ENCODE measurements at places on chromosomes 3 and 15.

- no peak for DNase-seq
Measured at GRCh38 chr15:67138891-67139855, 73.8 kb downstream of the SMAD3 start.

DNA sequence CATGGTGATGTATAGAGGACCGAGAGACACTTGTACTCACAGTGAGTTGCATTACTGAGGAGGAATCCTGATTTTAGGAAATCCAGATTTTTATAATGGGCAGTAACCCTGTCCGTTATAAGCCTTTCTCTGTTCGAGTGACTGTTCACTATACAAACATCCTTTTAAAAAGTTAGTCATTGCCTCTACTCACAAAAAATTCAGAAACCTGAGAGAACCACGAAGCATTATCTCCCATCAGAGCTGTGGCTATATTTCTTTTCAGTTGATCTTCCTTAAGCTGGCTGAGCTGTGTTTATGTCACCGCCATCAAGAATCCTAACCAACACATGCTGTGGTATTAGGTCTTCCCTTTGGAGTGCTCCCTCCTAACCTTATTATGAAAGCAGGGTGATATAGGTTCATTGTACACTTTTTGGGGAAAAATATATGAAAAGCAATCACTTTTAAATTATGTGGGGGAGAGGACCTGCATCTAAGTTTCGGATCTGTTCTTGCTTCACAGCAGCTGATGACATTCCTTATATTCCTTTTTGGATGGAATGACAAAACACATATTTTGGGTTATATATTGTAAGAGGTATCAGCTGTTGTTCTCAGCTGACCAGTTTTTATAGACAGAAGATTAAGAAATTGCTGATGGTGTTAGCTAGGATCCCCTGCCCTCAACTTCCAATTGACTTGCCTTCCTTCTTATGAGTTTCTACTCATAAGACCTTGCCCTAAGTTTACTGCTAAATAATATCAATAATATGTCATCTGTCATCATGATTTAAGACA lies 465.9 kb upstream of the RASGRP1 start:
- DNase-seq = no peak

DNA sequence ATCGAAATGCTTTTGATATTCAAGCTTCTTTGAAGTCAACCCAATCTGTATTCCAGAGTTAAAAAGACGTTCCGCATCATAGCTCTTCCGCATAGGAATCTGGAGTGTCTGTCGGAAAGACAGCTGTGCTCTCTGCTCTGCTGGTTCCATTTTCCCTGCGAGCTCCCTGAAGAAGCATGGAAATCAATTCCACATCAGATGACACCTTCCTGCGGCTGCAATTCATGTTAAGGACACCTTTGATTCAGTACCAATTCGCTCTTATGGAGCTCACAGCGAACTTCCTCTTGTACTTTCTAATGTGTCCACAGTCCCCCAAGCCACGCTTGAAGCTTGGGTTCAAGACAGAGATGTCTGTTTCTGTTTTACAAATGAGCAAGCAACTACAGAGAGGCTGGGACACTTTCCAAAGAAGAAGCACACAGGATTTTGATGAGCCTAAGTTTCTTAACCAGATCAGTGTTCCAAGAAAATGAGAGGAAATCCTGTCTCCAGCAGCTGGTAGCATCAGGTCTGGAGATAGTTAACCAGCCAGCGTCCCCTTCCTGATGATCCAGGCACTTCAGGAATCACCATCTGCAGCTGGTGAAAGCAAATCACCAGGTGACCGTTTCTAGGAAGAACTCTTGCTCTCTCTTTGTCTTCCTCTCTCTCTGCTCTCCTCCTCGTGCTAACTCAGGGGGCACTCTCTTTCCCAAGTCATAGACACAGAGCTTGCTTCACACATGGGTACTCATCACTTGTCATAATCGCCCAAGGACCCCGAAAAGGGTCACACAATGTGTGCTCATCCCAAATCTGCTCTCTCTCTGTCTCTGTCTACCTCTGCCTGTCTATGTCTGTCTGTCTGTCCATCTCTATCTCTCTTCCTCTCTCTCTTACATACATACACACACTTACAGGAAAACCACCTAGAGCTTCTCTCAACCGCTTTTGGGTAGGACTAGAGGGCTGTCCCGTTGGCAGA lies 281.8 kb downstream of the FAM43A start:
- DNase-seq = no peak

DNA sequence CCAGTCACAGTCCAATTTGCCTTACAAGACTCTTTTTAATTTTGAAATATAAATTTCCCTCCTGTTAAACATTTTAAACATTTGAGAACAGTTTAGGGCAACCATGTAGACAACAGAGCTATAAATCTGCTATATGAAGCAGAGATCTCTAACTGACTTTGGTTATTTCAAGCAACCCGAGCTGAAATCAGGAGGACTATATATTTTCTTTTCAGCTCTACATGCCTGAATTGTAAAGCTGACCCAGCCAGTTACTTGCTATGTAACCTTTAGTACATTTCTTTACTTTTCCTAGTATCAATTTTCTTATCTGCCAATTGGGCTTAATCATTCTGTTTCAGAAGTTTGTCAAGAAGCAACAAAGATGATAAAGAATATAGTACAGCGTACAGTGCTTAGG lies 457.4 kb upstream of the NECTIN3 start:
- DNase-seq = no peak

- no peak for DNase-seq
Measured at GRCh38 chr3:166818464-166818863, 561.6 kb downstream of the ZBBX start.

DNA sequence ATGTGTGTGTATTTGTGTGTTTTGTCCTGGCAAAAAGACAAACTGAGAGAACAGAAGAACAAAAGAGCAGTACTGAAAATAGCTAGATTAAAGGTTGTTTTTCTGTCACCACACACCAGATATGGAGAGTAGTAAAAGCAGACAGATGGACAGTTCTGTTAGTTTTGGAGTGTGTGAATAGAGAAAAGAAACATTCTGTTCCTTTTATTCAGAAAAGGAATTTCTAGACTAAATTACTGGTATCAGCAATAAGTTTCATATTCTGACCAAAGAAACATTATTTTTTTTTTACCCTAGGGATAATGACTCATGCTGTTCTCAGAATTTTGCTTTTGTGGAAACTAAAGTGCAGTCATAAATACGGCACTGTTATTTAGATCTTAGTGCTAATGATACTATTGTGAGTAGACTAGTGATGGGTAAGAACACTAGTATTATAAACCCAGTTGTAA lies 32.9 kb downstream of the PIK3CA start:
- DNase-seq = peak; percentile 22

- DNase-seq = no peak
Measured at GRCh38 chr15:40799523-40799922, 7.4 kb upstream of the ZFYVE19 start.

GRCh38 chr3:52893723-52894122 lies 3.6 kb downstream of the STIMATE start:
- no peak for DNase-seq

DNA sequence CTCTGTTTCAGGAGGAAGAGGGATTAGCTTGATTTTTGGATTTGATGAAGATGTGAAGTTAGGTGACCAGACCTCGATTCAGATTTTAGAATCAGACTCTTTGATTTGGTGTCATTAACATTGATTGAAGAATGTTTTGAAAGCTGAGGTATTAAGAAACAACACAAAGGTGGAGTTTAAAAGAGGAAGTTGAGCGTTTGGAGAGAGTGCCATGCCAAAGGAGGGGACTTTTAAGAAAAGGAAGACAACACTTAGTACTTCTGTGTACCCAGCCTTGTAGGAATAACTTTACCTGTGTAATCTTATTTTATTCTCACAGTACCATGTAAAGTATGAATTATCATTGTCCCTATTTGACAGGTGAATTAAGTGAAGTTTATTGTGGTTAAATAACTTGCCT lies 34.4 kb downstream of the PPARG start:
- DNase-seq = no peak

DNA sequence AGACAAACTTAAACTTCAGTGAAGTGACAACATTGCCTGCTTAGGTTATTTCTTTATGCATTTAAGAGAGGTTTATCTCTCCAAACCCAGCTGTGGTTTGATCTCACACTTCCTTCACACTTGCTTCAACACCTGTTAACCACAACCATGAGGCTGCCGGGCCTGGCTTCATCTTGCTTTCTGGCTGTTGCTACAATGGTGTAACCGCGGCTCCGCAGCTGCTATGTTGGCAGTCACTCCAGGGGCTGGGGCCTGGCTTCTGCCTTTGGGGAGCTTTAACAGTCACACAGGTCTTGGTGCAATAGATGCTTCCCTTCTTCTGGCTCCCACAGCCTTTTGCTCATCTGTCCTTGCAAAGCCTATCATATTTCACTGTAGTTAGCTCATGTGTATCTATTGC lies 72.9 kb upstream of the MNS1 start:
- DNase-seq = no peak

GRCh38 chr3:101414121-101414520 lies 93.7 kb upstream of the IMPG2 start:
- no peak for DNase-seq

DNA sequence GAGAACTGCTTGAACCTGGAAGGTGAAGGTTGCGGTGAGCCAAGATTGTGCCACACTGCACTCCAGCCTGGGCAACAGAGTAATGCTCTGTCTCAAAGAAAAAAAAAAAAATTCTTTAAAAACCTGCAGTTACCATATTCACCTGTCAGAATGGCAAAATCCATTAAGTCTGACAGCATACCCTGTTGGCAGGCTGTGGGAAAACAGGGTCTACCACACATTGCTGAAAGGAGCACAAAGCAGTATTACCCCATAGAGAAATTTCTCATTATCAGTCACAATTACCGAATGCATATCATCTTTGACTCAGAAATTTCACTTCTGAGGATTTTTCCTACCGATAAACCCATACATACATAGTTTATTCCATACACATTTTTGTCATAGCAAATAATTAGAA lies 264.1 kb upstream of the SLCO3A1 start:
- DNase-seq = no peak

DNA sequence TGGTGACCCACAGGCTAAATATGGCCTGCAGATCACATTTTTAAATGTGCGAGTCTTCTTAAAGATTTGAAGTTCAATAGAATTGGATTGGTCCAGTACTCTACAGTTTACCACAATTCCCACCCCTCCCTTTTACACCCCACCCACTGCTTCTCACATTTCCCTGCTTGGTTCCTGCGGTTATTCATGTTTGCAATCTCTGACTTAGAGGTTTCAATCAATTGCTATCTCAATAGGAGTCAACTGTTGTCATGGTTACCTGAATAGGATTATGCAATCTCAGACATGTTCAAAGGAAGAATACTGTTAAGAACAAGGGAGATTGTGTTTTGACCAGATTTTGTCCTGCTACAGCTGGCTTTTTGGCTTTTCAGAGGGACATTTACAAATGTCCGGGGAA lies 4.9 kb upstream of the C3orf49 start:
- DNase-seq = no peak

DNA sequence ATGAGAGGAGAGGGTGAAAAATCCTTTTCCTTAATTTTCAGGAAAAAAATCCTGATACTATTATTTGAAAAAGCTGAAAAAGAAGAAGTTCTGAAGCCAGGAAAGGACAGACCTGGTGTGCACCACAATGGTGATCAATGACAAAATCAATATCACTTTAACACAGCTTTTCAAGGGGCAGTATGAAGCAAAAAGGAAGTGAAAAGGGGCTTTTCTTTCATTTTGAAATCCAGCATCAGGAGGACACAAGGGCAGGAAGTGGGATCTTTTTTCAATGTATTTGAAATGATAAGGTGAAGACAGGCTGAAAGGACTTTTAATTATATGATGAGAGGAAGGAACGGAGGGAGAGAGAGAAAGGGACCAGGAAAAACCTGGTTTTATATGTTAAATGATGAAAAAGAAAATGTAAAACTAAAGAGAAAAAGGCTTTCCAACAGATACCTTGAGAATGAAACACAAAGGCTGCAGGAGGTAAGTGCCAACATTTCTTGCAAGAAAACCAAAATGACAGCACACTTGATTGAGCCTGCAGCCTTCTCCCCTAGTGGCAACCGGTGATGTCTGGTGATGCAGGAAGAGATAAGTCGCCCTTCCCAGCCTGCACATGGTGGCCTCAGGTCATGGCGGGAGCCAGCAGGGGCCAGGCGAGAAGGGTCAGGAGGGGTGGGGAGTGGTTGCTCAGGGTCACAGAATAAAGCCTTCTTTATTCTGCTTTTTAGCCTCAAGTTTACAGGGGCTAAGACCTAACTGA lies 236.7 kb upstream of the WNT5A start:
- no peak for DNase-seq

DNA sequence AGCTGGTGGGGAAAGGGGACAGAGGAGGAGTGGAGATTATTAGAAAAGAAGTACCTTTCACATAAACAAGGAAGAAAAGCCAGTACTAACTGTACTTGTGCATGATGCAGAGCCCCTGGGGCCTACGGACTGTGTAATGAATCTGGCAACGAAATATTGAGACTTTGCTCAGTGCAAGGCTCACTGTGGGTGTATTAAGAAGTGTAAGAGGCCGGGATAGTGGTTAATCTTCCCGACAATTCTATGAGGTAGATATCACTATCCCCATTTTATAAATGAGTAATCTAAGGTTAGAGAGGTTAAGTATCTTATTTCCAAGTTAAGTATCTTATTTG lies 89.5 kb downstream of the WDR76 start:
- DNase-seq = no peak

DNA sequence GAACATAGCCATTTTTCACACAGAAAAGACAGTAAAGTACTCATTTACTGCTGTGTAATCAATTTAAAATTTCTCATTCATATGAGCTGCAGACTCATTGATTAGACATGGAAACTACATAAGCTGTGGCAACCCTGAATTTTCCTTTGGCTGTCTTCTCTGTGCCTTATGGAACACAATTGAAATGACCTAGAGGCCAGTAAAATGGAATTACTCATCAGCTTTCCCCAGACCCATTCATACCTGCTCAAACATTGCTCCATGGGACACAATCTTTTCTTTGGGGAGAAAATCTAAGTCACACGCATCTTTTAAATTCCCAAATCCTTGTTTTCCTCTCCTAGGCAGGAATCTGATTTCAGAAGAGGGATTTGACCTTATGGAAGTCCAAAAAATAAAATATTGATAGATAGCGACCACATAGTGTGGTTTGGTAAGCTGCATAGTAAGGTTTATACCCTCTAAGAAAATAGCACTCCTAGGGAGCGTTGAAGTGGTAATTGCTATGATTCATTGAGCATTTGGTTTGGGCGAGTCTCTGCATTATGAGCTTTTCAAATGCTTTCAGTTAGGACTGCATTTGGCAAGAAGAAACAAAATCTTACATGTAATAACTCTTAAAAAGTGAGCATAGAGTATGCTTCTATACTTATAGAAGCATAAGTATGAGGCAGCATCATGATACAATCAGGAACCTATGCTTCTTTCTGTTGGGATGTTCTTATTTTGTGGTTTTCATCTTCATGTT lies 243.4 kb upstream of the GADL1 start:
- no peak for DNase-seq

- no peak for DNase-seq
Measured at GRCh38 chr3:52655895-52656294, 29.8 kb downstream of the PBRM1 start.

GRCh38 chr15:80026310-80026709 lies 33.2 kb upstream of the ZFAND6 start:
- DNase-seq = no peak

DNA sequence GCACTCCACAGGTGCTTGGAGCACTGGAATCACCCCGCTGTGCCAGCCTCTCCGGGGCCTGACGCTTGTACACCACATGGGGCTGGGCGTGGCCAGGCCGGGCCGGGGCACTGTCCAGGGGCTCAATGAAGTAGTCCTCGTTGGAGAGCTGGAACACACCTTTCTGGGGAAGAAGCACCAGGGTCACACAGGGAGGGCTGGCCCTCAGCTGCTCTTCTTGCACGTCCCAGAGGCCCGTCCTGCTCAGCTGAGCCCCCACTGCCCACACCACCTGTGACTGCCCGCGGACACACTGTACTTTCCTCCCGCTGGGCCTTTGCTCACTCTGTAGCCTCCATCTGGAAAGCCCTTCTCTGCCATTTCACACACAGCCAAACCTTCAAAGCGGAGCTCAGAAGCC lies 13.3 kb downstream of the ADAMTS7 start:
- no peak for DNase-seq

Data from GM04503 (cell line).